ENCODE measurements at places on chromosomes 16 and 17.

DNA sequence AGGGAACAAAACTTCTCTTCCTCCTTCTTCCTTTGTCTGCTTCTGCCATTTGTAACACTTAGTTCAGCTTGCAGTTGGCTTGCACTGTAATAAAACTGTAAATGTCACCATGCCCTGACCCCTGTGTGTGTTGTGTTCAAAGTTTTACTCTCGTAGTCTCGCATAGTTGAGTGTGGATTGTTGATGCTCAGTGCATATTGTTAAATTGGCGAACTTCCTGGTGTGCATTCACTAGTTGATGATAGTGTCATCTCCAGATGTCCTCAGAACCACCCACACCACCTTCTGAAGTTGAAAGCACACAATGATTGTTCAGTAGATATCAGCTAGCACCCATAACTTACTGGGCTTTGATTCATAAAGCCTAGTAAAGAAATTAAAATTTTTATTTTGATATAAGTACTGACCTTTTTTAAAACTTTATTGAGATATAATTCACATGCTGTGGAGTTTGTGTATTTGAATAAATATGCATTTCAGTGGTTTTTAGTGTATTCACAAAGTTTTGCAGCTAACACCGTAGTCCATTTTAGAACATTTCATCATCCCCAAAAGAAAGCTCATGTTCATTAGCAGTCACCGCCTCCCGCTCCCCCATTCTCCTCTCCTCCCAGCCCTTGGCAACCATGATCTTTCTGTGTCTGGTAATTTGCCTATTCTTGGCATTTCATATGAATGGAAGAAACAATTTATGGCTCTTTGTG, 25.0 kb downstream of the USP10 start:
- DNase-seq, result peak; percentile 36

- DNase-seq, result no peak
These were observed 228.2 kb upstream of the GSE1 start for GRCh38 chr16:85384833-85385462.

DNA sequence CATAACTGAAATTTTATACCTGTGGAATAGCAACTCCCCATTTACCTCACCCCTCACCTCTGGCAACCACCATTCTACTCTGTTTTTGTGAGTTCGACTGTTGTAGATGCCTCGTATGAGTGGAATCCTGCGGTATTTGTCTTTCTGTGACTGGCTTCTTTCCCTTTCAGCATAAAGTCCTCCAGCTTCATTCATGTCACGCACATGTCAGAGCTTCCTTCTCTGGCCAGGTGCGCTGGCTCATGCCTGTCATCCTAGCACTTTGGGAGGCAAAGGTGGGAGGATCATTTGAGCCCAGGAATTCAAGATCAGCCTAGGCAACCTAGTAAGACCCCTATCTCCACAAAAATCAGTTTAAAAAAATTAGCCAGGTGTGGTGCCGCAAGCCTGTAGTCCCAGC, 278.4 kb downstream of the PARN start:
- DNase-seq, result no peak

- DNase-seq, result no peak
These were observed 9.3 kb upstream of the CNP start for GRCh38 chr17:41957031-41957868.

DNA sequence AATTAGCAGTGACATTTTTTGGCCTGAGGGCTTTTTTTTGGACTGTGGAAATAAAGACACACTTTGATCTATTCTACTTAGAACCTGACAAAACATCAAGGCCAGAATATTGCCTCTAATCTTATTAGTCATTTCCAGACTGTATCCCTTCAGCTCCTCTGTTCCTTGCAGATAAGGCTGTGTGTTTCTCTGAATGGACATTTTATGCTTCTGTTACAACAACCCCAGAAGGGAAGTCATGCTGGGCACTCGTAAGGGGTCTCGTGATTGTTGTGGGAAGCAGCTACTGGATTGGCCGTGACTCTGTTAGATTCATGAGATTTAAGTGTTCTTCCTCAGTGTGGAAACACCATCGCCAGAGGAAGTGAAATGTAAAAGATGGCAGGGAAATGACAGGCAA, 31.6 kb upstream of the HS3ST2 start:
- no peak for DNase-seq

All from activated naive CD4-positive, alpha-beta T cell treated with anti-CD3 and anti-CD28 coated beads for 36 hours (primary cell).